Epithelial cell of proximal tubule (primary cell): ENCODE measurements at places on chromosomes 2 and 18.

GRCh38 chr2:179123272-179123662, 73.3 kb upstream of the CCDC141 start:
- no peak for DNase-seq

GRCh38 chr2:233267516-233268245, 16.2 kb downstream of the ATG16L1 start:
- DNase-seq = no peak

GRCh38 chr2:39894082-39894481, 115.0 kb upstream of the THUMPD2 start:
- DNase-seq = no peak

- DNase-seq = no peak
These were observed 275.2 kb downstream of the ASXL3 start for GRCh38 chr18:33853187-33853586.

GRCh38 chr2:192888109-192888508, 693.4 kb upstream of the TMEFF2 start:
- DNase-seq = no peak

DNA sequence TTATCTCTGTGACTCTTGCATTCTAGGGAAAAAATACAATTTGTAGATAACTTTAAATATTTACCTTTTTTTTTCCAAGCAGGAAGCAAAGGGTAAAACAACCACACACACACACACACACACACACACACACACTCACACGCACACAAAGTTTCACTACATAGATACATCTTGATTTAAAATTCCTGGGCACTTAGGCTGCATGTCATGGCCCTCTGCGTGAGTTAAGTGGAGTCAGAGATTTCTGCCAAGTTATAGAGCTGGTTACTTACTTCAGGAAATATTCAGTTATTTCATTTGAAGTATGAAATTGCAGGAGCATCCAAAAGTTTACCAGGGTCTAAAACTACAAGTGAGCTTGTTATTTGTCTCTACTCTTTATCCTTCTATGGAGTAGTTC, 612.0 kb downstream of the IRS1 start:
- no peak for DNase-seq

GRCh38 chr2:207939342-207940108, 85.8 kb downstream of the PLEKHM3 start:
- no peak for DNase-seq

GRCh38 chr2:3483227-3483985, 35.9 kb downstream of the ADI1 start:
- no peak for DNase-seq

DNA sequence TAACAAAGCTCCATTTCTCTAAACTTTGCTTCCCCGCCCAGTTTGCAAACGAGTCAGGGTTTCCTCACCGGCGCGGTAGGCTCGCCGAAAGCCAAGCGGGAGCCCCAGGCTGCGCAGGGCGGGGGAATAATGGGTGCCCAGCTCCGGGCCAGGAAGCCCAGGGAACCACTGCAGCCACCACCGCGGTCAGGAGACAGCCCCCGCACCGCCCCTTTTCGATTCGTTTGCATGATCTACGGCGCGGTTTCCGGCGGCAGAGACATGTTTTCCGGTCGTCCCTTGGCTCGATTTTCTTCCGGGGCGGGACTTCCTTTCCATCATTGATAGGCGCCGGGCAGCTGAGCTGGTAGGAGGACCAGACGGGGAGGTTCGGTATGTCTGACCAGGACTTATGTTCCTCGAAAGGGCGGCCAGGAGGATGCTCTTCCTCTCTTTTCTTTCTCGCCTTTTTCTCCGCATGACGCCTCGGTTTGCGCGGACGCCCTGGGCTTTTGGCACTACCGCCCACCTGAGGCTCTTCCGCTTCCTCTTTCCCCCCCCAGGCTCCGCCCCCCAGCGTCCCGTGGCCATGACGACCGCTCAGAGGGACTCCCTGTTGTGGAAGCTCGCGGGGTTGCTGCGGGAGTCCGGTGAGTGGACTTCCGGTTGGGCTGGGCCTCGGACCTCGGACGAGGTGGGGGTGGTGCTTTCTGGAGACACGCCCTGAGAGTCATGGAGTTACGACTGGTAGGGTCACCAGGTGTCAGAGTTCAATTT, at the start of gene STK11IP:
Gene STK11IP (plus strand): TSS at position 306 of the 756 bp plus-strand sequence. CDS start 263 bp downstream, at position 569.
- DNase-seq = peak; percentile 75

DNA sequence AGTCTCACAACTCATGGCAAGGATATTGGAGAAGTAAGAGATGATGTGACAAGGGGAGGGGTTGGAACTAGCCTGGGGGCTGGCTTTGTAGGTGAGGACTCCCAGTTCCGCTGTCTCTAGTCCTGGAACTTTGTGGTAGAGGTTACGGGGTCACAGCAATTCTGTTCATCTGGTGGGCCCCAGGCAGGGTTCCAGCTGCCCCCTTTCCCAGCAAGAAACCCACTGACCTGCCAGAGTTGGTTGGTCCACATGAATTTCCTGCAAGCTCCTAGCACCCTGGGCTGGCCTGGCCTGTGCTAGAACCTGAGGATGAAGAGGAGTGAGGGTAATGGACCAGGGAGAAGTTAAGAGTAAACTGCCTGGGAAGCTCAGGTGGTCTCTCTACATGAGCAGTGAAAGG, 41.3 kb downstream of the PSD4 start:
- no peak for DNase-seq
